Right lobe of liver (tissue), 6 donors: ENCODE measurements at places on chromosomes 7 and 10.

DNA sequence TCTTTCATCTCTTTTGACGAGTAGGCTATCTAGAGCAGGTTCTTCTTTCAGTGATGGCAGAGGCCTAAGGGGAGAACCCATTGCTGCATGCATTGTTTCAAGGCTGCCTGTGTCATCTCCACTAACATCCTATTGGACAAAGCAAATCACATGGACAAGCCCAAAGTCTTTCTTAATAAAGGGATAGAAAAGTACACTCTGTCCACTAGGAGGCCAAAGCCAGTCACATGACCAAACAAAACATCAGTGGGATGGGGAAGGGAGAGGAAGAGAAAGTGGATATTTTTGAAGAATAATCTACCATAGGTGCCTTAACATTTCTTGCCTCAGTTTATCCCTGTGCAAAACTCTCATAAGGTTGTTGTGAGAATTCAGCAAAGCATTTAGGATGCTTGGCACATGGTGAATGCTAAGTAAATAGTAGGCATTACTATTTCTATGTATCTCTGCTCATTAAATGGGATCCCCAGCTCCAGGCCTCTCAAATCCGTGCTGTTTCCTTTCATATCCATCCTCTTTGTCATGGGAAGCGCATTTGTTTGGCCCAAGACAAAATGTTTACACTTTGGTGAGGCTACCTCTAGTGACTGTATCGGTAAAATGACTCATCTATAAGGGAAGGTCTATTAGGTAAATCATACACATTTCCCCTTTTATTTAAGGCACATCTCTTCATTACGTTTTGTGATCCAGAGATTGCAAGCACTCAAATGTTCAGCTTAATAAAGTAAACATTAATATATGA is 16.7 kb upstream of the CADPS2 start:
- DNase-seq: no peak

GRCh38 chr7:5526100-5526905 is 102.7 kb upstream of the TNRC18 start:
- DNase-seq: peak; percentile 74

GRCh38 chr7:37193087-37193774 is 255.4 kb downstream of the ELMO1 start:
- no peak for DNase-seq

GRCh38 chr10:125091891-125092290 is 68.5 kb downstream of the CTBP2 start:
- DNase-seq: no peak

- DNase-seq: no peak
These were observed 14.0 kb downstream of the SLC13A4 start for GRCh38 chr7:135713836-135714470.

- DNase-seq: no peak
These were observed 39.4 kb upstream of the AGK start for GRCh38 chr7:141511676-141512396.

DNA sequence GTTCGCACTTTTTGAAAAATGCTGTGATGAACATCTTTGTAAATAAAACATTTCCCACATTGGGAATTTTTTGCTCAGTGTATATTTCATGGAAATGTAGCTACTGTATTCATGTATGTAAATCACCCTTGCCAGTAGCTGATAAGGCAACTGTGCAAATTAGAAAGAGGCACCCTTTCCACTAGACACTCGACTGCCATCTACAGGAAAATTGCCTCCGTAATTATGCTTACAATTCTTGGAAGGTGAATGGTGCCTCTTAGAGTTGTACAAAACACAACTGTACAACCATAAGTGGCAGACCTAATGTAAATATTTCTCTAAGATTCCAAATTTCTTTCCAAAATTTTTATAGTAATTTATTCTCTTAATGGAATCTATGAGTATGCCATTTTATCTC is 491.7 kb downstream of the CCSER2 start:
- DNase-seq: no peak

GRCh38 chr10:58826694-58827093 is 314.0 kb downstream of the BICC1 start:
- no peak for DNase-seq

GRCh38 chr7:114789871-114790311 is 132.0 kb upstream of the MDFIC start:
- DNase-seq: no peak

DNA sequence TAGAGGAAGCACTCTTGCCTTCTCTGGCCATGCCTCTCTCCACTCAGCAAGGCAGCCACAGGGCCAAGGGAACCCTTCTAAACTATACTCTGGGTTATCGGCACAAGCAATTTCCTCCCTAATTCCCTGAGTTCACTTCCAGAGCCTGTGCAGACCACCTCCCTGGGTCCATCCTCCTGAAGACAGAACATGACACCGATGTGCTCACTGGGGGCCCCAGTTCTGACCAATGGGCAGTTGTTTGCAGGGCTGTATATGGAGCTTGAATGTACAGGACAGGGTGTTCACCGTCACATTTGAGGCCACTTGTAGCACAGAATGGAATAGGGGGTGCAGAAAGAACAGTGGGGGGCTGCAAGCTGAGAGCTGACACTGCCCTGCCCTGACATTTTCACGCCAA is 77.7 kb downstream of the TFEC start:
- DNase-seq: no peak

DNA sequence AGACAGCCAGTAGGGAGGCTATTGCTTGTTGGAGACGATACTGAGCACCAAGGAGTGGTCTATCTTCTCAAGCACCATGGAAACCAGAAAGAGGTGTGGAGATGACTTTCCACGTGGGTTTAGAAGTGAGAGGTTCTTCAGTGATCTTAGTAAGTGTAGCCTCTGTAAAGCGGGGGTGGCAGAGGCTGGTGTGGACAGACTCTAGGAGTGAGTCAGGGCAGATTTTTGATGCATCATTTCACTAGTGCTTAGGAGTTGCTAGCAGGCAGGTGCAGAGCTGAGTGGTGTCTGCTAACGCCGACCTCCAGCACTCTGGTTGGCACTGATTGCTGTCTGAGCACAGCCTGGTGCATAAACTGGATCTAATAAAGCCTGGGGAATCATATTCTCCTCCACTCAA is 78.4 kb upstream of the ADO start:
- no peak for DNase-seq

GRCh38 chr7:25885057-25885576 is 266.9 kb upstream of the NFE2L3 start:
- no peak for DNase-seq

GRCh38 chr7:154423231-154423630 is 371.0 kb downstream of the DPP6 start:
- DNase-seq: no peak

DNA sequence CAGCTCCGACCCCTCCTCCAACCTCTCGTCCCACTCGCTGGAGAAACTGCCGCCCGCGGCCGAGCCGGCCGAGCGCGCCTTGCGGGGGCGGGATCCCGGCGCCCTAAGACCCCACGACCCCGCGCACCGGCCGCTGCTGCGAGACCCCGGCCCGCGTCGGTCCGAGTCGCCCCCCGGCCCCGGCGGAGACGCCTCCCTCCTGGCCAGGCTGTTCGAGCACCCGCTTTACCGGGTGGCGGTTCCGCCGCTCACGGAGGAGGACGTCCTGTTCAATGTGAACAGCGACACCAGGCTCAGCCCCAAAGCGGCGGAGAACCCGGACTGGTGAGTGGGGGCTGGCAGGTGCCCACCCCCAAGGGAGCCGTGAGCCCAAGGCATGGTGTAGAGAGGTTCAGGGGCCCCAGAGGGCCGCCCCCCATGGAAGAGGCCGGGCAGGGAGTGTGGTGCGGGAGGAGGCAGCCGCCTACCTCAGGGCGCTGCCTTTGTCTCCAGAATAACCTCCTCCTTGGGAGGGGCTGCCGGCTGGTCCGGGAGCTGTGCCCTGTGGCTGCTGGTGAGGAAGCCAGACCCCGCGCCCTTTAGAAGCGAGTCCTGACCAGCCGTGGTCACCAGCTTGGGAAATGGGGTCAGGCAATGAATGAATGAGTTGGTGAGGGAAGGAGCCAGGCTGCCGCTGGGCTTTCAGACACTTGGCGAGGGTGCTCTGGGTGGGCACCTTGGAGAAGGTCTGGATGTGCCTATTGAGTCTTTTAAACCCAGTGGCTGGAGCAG is 1.3 kb downstream of the FAM20C start:
- no peak for DNase-seq

GRCh38 chr10:63657761-63658160 is 136.6 kb downstream of the REEP3 start:
- DNase-seq: no peak

- DNase-seq: peak; percentile 97
These were observed at the start of gene IQCE for GRCh38 chr7:2558629-2559282. Gene IQCE, plus strand, starts transcription at chr7:2558979. Its CDS starts 203 bp downstream, at chr7:2559182.

DNA sequence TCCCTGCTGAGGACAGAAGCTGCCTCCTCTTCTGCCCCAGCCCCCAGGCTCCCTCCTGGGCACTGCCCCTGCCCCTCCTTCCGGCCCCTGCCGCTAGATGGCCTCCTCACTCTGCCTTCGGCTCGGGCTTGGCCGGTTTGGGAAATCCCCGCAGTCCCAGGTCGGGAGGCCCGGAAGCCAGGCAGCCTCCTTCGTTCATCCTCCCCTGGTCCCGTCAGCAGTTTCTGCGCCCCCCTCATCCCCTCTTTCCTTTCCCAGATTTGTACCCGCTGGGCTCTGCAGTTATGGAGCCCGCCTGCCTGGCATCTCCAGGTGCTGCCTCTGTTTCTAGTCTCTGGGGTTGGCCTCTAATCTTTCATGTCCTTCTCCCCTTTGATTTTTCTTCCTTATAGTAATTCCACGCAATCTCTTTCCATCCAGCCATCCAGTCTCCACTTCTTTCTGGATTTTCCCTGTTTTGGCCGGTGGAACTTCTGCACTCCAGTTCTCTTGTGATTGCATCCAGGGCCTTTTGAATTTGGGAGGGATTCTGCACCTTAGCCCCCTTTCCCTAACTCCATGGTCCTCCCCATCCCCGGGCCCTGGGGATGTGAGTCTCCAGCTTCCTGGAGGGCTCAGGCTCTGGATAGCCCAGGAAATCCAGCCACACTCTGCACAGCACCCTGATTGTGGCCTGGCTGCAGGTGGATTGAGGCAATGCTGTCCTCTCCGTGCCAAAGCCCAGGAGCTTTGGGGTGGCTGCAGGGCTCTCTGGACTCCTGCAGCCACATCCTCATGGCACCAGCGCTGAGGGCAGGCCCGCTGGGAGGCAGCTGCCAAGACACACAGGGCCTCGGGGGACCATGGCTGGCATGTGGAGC is 3.3 kb upstream of the SHH start:
- DNase-seq: peak; percentile 80

- DNase-seq: no peak
These were observed 455.0 kb downstream of the GFRA1 start for GRCh38 chr10:115818012-115818411.

GRCh38 chr10:132916421-132916841 is 25.9 kb downstream of the CFAP46 start:
- DNase-seq: peak; percentile 10

GRCh38 chr7:47744883-47745282 is 163.0 kb upstream of the TNS3 start:
- no peak for DNase-seq

- no peak for DNase-seq
These were observed 37.1 kb downstream of the PRKCQ start for GRCh38 chr10:6542999-6543430.

DNA sequence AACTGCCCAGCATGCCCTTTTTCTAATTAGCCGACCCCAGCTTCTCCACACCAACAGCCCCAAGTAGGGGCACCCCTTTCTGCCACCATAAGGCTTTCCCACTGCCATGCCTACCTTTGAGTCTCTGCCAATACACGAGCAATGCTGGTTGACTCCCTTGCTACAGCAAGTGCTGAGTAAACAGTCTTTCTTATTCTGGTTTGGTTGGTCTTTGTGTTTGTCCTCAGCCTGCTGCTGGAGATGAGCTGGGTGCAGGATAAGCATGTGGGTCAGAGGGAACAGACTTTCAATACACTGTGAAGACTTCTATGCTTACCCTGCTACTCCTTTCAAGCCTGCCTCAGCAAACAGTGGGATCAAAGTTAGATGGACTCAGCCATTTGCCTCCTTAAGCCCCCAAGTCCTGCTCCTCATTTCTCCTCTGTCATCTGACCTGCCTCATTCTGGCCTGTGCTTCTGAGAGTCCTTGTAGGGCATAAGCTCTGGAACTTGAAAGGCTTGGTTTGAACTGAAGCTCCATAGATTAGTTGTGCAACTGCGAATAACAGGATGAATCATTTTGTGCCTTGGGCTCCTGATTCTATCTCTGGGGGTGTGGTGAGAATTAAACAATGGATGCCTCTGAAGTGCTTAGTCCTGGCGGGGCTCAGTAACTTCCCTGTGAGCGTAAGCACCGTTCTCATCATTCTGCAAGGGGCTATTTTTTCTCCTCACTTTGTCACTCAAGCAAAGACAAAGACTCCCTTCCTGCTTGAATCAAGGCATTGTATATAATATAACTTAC is 533.8 kb upstream of the DPP6 start:
- no peak for DNase-seq

DNA sequence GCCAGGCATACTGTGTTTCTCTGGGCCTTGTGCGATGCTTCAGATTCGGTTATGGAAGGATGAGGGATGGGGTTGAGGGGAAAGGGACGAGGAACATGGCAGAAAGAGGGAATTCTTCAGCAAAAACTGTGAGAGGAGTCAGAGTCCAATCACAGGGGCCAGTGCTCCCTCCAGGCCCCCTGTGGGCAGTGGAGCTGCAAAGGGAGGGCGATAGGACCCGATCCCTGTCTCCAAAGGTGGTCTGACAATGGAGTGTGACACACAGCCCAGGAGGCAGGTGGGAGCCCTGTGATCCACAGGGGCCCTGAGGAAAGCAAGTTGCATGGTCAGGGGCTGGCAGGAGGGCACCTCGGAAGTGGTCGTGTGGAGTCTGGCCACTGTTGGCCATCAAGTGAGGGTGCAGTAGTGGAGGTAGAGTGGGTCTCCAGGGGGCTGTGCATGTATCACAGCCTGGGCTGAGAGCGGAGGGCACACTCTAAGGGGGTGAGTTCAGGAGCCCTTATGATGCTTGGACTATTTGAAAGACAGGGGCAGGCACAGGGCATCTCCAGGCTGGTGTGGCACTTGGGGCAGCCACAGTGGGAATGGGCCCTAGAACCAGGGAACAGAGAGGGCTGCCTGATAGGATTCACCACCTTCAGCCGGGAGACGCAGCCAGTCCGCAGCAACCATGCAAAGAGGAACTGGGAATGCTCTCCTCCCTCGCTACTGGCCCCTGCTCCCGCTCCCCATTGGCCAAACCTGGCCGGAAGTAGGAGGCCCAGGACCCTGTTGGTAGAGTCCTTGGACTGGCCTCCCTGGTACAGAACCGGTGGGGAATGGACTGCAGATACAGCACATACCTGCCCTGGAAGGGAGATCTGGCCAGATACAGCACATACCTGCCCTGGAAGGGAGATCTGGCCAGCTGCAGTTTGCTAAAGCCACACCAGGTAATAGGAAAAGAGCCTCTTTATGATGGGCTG is 115.9 kb downstream of the ADCY1 start:
- peak; percentile 94 for DNase-seq

GRCh38 chr7:117034851-117035464 is 81.7 kb downstream of the ST7 start:
- DNase-seq: no peak

DNA sequence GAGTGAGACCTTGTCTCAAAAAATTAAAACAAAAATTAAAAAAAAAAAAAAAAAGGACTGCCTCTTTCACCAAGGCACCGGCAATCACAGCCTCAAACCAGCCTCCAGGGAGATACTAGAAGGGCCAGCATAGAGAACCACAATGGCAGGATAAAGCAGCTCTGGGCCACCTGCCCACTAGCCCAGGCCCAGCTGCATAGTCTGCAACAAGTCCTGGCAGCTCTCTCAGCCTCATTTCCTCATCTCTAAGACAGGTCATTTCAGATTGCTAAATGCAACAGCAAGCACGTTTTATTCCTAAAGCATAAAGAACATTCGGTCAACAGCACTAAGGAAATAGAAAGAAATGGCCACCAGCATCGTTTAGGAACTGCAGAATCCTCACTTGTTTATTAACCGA is 28.8 kb downstream of the XPNPEP1 start:
- peak; percentile 78 for DNase-seq

- no peak for DNase-seq
These were observed 166.6 kb downstream of the INHBA start for GRCh38 chr7:41536122-41536872.
